ENCODE measurements at places on chromosomes 1 and 21. TPM values are rescaled to one million over a fixed set of nuclear protein-coding genes. Genes with fewer than 3 reads are reported as not detected.

GRCh38 chr1:1794999-1795398 lies 16.7 kb upstream of the NADK start:
- DNase-seq = peak; percentile 39
- H3K27me3 ChIP-seq = no peaks in the 10 kb centered on the region
- no peaks in the 10 kb centered on the region for H3K4me1 ChIP-seq

GRCh38 chr1:39829791-39830533 lies 41.3 kb upstream of the BMP8B start:
- H3K4me3 ChIP-seq = no peak overlapping the region
- H3K36me3 ChIP-seq = no peaks in the 10 kb centered on the region
- no peaks in the 10 kb centered on the region for H3K4me1 ChIP-seq
- no peaks in the 10 kb centered on the region for H3K27me3 ChIP-seq
- H3K27ac ChIP-seq = no peak overlapping the region

DNA sequence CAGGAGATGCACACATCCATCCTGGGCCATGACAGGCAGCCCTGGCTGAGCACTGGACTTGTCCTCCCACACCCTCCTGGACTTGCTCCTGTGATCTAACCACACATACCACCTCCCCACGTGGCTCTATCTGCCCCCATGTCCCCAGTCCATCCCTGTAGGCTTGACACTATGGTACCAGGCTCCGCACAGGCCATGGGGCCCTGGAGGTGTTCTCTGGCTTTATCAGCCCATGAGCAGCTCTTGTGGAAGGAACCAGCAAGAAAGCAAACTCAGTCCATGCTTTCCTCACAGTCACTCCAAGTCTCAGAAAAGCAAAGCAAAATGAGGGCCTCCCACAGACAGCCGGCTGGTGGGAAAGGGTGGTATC lies 61.6 kb downstream of the CD46 start:
- no peak overlapping the region for H3K4me3 ChIP-seq
- H3K27me3 ChIP-seq = no peaks in the 10 kb centered on the region
- DNase-seq = no peak
- no peaks in the 10 kb centered on the region for H3K36me3 ChIP-seq
- peaks cover 68% of the 10 kb centered on the region for H3K4me1 ChIP-seq

- H3K4me1 ChIP-seq = no peaks in the 10 kb centered on the region
- no peak for DNase-seq
- no peak overlapping the region for H3K4me3 ChIP-seq
These were observed 55.5 kb downstream of the ECE1 start for GRCh38 chr1:21234779-21235178.

- DNase-seq = no peak
- no peak overlapping the region for H3K27ac ChIP-seq
- no peak overlapping the region for H3K4me3 ChIP-seq
- no peaks in the 10 kb centered on the region for H3K4me1 ChIP-seq
- no peaks in the 10 kb centered on the region for H3K27me3 ChIP-seq
- H3K36me3 ChIP-seq = no peaks in the 10 kb centered on the region
These were observed 216.0 kb downstream of the DENND1B start for GRCh38 chr1:197559244-197559643.

DNA sequence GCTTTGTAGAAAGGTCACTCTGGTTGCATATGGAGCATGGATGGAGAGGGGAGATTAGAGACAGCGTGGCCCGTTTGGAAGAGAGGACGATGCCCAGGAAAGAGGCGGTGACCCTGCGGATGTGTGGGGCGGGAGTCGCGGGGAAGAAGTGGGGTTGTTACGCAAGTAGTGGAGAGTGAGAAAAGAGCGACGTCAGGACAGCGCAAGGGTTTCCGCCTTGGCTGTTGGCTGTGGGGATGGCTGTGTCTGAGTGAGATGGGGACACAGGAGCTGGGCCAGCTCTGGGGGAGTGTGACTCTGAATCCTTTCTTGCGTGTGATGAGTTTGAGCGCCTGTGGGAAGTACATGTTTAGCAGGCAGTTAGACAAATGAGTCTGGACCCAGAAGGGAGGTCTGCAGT lies 3.8 kb downstream of the B4GALT2 start:
- DNase-seq = peak; percentile 57
- no peak overlapping the region for H3K27ac ChIP-seq

- no peaks in the 10 kb centered on the region for H3K27me3 ChIP-seq
- peaks cover 10% of the 10 kb centered on the region for H3K4me1 ChIP-seq
- no peak for DNase-seq
- peak overlapping the region; percentile 67 for H3K27ac ChIP-seq
These were observed 12.6 kb upstream of the MAPKAPK2 start for GRCh38 chr1:206672011-206672688.

- H3K36me3 ChIP-seq = peaks cover 7% of the 10 kb centered on the region
- DNase-seq = no peak
- H3K27ac ChIP-seq = no peak overlapping the region
- H3K4me1 ChIP-seq = no peaks in the 10 kb centered on the region
- H3K27me3 ChIP-seq = no peaks in the 10 kb centered on the region
- H3K4me3 ChIP-seq = no peak overlapping the region
These were observed 17.5 kb downstream of the PSMB2 start for GRCh38 chr1:35623832-35624231.

DNA sequence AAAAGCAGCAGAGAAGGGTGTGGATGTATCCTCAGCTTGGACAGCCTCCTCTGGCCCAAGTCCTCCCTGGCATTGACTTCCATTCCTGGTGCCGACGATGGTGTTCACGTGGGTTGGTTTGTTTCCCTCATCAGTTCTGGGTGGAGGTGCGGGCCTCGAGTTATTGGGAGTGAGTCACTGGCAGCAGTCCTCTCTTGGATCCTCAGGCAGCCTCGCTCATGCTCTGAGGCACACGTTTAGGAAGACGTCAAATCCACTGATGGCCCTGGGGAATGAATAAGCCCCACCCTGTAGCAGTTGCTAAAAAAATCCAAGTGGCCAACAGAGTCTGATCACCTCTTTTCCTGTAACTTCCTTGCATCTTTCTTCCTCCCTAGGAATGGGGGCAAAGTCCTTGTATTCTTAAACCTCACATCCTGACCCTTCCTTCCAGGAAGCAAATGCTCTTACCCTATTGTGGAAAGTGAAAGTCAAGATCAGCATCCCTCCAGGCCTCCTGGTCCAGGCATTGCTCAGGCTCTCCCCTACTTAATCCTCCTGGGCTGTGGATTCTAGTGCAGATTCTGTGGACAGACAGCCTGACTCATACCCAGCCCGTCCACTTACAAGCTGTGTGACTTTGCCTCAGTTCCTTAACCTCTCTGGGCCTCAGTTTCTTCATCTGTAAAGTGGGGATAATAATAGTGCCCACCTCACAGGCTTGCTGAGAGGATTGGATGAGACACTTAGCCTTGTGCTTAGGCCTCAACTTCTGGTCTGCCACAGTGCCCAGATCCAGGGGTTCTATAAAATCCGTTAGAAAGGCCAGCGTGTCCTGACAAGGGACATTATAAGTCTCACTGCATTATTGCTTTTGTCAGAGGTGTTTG lies 111.1 kb downstream of the TLR5 start:
- no peaks in the 10 kb centered on the region for H3K4me1 ChIP-seq
- no peak overlapping the region for H3K27ac ChIP-seq
- no peaks in the 10 kb centered on the region for H3K36me3 ChIP-seq
- no peaks in the 10 kb centered on the region for H3K27me3 ChIP-seq
- no peak for DNase-seq

DNA sequence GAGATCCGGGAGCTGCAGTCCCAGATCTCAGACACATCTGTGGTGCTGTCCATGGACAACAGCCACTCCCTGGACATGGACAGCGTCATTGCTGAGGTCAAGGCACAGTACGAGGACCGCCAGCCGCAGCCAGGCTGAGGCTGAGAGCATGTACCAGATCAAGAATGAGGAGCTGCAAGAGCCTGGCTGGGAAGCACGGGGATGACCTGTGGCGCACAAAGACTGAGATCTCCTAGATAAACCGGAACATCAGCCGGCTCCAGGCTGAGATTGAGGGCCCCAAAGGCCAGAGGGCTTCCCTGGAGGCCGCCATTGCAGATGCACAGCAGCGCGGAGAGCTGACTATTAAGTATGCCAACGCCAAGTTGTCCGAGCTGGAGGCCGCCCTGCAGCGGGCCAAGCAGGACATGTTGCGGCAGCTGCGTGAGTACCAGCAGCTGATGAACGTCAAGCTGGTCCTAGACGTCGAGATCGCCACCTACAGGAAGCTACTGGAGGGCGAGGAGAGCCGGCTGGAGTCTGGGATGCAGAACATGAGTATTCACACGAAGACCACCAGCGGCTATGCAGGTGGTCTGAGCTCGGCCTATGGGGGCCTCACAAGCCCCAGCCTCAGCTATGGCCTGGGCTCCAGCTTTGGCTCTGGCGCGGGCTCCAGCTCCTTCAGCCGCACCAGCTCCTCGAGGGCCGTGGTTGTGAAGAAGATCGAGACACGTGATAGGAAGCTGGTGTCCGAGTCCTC lies 25.5 kb downstream of the ETV3L start:
- peaks cover 2% of the 10 kb centered on the region for H3K4me1 ChIP-seq
- H3K36me3 ChIP-seq = no peaks in the 10 kb centered on the region
- no peaks in the 10 kb centered on the region for H3K27me3 ChIP-seq
- no peak overlapping the region for H3K27ac ChIP-seq
- peak; percentile 79 for DNase-seq

DNA sequence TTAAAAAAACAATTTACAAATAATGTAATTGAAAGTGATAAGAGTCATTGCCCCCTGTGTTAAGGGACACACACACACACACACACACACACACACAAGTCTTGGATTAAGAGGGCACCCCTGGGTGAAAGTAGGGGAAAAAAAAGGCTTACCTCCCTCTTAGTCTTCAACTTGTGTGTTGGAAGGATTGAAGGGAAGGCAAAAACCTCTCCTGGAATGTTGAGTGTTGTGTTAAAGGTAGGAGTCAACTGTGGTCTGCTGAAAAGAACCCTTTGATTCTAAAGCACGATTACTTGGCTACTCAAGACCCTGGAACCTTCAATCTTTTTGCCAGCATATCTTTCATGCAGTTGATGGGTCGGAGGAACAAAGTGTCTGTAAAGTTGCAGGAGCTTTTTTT lies 6.4 kb downstream of the PBX1 start:
- DNase-seq = no peak
- peaks cover 4% of the 10 kb centered on the region for H3K36me3 ChIP-seq
- no peaks in the 10 kb centered on the region for H3K27me3 ChIP-seq
- peak overlapping the region; percentile 7 for H3K27ac ChIP-seq
- H3K4me3 ChIP-seq = peak overlapping the region; percentile 49
- peaks cover 3% of the 10 kb centered on the region for H3K4me1 ChIP-seq

DNA sequence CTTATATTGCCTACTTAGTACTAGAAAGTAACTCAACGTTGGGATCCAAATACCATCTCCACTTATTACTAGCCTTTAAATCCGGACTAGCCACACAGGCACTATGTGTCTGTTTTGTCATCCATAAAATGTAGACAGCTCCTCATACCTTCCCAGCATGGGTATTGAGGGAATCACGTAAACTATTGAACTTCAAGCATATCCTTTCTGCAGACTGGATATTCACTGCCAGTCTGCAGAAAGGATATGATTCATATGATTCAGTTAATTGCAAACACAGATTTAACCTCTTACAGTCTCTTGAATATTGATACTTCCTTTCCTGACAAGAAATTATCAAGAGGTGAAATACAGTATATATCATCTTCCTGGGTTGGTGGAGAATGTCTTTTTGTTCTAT lies 186.0 kb downstream of the LEPR start:
- no peaks in the 10 kb centered on the region for H3K27me3 ChIP-seq
- no peak for DNase-seq
- H3K36me3 ChIP-seq = no peaks in the 10 kb centered on the region

DNA sequence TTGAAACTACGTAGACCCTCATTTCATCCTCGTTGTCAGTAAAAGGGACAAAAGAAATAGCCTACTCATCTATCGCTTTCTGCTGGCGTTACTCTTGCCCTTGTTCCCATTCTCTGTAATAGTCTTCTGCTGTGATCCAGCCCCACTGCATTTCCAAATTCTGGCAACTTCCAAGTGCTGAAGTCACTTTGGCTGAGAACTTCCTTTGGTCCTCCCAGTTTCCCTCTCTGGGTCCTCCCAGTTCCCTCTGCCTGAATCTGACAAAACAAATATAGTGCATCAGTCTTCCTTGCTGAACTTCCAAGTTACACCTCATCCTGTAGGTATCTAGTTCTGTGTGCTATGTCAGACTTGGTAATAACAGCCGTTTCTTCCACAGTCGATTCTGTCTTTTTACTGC lies 47.0 kb upstream of the PLA2G4A start:
- DNase-seq = no peak
- no peak overlapping the region for H3K4me3 ChIP-seq
- no peaks in the 10 kb centered on the region for H3K36me3 ChIP-seq
- H3K27ac ChIP-seq = no peak overlapping the region
- H3K4me1 ChIP-seq = no peaks in the 10 kb centered on the region

DNA sequence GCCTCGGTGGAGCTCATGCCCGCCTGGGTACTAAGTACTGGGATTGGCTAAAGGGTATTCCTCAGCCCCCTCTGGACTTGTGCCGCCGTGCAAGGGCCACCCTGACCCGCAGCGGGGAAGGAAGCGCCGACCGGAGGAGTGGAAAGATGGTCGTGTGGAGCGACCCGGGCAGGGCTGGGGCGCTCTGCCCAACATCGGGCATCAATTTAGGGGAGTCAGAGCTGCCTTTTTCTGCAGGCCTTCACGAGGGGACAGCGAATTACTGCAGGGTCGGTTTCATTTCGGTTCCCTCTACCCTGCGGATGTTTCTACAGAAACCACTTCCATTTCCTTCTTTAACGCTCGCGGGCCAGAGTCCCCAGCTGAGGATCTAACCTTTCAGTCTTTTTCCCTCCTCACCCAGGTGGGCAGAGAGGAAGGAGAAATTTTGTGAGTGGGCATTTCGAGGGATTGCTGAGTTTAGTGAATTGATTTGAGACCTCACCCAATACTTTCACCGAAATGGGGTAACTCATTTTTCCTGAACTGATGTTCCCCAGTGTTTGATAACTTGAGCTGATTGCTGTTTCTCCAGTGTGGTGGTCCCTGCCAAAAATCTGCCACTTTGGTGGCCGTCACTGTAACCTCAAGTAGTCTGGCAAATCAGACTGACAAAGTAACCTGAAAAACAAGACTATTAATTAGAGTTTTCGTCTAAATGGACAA lies 1.1 kb downstream of the TOR1AIP1 start:
- peak overlapping the region; percentile 92 for H3K27ac ChIP-seq
- H3K4me3 ChIP-seq = peak overlapping the region; percentile 87
- no peaks in the 10 kb centered on the region for H3K27me3 ChIP-seq
- no peak for DNase-seq

- peaks cover 7% of the 10 kb centered on the region for H3K4me1 ChIP-seq
- H3K27ac ChIP-seq = no peak overlapping the region
These were observed 31.3 kb downstream of the WNT4 start for GRCh38 chr1:22111620-22112019.

DNA sequence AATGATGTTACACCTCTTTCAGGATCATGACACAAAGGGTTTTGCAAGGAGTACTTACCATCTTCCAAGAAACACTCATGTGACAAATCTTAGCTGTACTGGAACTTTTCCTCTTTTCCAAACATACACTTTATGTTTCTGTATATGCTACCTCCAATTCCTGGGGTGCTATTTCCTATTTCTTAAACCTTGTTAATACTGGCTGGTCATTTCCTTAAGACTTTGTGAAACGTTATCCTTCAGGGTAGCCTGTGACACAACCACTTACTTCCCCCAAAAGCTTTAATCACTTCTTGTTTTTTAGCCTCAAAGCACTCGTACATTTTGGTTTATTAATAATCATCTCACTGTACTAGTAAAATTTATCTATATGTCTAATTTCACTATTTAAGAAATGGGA lies 39.4 kb downstream of the OR10Z1 start:
- no peaks in the 10 kb centered on the region for H3K4me1 ChIP-seq
- DNase-seq = no peak
- H3K4me3 ChIP-seq = no peak overlapping the region
- no peaks in the 10 kb centered on the region for H3K36me3 ChIP-seq

Gene NIBAN1
- 25.4 TPM for total RNA-seq

Gene EEIG2
- total RNA-seq = 8.3 TPM
